ENCODE measurements at places on chromosomes 12 and 14.

DNA sequence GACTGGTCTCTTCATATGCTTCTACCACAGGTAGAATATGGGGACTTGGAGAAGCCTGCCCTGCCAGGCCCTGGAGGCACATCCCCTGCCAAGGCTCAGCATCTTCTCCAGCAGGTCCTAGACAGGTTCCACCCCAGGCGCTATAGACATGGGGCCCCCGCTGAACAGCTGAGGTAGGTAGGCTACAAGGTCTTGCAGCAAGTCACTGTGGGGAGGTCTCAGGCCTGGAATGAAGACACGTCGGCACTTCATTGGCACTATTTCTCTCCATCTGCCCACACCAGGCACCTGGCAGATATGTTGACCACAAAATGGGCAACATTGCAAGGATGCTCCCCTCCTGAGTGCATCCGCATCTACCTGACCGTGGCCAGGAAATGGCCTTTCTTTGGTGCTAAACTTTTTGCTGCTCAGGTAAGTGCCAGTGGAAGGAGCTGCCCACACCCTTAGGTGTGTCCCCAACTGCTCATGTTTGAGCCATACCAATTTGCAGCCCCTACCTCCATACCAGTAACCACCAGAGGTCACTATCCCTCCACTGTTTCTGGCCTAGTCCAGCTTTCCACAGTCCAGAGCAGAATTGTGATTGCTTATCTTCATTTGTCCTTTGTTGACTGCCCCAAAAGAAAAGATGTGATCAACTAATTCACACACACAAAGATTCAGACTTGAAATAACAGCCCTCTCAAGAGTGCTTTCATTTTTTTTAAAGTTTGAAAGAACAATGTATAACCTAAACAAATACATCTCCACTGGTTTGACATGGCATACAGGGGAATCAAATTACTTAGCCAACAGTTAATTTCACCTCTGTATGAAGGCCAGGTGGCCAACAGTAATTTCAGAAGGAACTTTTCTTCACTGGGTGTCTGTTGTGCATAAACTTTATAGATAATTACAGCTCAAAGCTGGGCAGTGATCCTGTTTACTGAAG, 16.1 kb downstream of the PIGH start:
- DNase-seq: peak; percentile 23

GRCh38 chr12:1910468-1910867, 8.0 kb downstream of the CACNA2D4 start:
- no peak for DNase-seq

GRCh38 chr12:52198454-52199215, 6.8 kb upstream of the KRT80 start:
- no peak for DNase-seq

- DNase-seq: no peak
Observed at GRCh38 chr12:27820564-27820963, 40.5 kb upstream of the MANSC4 start.

DNA sequence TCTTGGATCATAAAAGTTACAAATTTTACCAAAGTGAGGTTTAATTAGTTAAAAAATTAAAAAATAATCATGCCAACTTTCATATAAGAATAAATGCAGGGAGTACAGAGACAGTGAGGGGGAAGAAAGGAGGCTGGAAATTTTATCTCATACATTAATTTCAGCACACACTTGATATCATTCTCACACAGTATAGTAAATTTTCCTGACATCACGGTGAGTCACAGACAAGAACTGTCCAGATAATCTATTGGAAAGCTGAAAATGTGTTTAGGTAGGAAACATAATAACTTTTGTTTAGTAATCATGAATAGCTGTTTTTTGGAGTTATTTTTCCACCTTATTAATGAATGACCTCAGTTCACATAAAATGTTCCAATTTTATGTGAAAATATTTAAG, 1204.8 kb downstream of the GALC start:
- no peak for DNase-seq

DNA sequence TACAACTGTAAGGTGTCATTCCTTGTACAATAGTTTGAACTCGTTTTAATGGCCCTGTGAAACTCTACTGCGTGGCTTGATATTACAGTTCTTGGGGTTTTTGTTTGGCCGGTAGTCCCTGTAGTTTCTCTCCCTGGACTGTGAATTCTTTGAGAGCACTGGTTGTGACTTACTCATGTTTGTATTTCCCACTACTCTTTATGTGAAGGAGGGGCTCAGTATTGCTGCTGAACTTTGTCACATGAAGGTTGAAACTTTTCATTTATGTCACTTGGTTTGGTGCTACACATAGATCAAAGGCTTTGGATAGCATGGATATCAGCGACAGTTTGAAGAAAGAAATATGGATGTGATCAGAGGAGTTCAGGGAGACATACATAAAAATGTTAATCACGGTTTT, 1.5 kb upstream of the POU6F1 start:
- DNase-seq: no peak

DNA sequence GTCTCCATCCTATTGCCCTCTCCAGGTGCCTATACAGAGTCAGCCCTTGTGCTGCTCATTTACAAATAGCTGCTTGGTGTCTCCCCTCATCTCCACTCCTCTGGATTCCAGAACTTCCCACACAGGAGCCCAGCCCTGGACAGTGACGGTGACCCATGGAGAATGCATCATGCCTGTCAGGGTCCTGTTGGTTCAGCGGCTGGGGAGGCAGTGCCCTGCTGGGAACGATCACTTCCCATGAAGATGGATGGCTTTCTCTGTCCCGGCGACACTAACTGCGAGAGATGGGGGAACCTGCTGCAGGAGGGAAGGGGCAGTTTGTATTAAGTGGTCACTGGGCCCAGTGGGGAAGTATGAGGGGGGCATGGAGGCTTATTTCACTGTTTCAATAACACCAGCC, 395.0 kb upstream of the TBX3 start:
- no peak for DNase-seq

GRCh38 chr12:56387152-56387736, 24.6 kb upstream of the APOF start:
- DNase-seq: no peak

- no peak for DNase-seq
Observed at GRCh38 chr14:55274751-55275150, 3.5 kb downstream of the FBXO34 start.

DNA sequence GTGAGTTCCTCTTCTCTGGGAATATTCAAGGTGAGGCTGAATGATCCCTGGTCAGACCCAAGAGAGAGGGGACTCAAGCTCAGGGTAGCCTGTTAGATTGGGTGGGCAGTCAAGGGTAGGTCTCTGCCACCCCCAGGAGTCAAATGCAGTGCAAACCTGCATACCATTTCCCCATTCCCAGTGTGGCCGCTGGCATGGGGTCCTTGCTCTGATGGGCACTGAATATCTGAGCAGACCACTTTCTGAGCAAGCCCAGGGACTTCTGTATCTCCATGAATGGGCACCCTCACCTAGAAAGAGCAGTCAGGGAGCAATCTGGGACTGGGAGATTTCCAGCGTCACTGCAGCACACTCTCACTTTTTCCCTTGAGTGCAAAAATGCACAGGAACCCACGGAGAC, 573.7 kb downstream of the BCL11B start:
- no peak for DNase-seq

DNA sequence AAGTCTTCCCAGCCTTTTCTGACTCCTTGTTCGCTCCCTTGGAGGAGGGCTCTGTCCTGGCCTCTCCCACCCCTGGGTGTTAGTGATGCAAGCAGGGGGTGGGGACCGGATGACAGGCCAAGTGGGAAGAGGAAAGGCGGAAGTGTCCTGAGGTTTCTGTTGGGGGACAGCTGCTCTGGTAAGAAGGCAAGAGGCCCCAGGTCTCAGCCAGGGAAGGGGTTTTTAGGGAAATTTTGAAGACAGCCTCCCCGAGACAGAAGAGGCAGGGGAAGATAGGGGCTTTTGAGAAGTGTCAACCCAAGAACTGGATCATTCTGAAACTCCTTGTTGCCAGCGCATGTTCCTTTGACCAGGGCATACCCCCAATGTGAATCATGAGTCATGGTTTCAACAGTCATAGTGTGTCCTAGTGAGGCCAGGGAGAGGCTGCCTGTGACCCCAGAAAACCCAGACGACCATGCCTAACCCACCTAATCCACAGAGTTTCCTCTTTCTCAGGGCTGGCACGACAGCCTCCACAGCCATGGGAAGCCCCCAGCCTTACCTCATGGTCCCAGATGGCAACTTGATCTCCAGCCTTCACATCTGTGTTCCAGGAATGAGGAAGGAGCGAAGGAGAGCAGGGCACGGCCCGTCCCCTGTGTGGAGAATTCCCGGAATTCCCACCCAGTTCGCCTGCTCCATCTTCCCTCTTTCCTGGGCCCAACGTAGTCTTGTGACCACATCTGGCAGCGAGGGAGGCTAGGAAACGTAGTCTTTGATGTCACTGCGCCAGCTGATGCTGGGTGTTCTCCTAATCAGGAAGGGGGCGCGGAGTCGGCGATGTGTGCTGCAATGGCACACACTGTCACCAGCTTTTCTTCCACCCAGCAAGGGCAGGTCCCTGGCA, 4.9 kb upstream of the GPR132 start:
- DNase-seq: no peak

- DNase-seq: peak; percentile 57
Observed at GRCh38 chr12:101697197-101697929, at the start of gene CHPT1. Gene CHPT1, plus strand, starts transcription at chr12:101697640. Its CDS starts 222 bp downstream, at chr12:101697862.

DNA sequence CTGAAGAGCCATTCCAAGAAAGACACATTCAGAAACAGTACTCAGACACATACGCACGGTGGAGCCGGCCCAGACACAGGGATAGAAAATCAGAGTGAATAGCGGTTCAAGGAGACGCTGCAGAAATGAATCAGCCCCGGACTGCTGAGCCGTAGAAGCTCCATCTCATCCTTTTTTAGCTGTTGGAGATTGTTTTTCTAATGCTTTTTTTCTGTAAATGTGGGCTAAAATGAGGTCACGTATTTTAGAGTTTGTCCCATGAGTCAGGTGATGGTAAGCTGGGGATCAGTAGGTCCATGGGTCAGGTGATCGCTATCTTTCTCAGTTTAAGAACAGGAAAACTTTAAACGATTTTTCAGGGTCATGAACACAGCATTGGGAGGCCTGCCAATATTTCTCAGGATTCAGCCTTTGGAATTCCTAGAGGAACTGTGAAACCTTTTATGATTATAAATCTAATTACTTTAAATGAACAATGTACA, 202.4 kb downstream of the ITPR2 start:
- DNase-seq: no peak

DNA sequence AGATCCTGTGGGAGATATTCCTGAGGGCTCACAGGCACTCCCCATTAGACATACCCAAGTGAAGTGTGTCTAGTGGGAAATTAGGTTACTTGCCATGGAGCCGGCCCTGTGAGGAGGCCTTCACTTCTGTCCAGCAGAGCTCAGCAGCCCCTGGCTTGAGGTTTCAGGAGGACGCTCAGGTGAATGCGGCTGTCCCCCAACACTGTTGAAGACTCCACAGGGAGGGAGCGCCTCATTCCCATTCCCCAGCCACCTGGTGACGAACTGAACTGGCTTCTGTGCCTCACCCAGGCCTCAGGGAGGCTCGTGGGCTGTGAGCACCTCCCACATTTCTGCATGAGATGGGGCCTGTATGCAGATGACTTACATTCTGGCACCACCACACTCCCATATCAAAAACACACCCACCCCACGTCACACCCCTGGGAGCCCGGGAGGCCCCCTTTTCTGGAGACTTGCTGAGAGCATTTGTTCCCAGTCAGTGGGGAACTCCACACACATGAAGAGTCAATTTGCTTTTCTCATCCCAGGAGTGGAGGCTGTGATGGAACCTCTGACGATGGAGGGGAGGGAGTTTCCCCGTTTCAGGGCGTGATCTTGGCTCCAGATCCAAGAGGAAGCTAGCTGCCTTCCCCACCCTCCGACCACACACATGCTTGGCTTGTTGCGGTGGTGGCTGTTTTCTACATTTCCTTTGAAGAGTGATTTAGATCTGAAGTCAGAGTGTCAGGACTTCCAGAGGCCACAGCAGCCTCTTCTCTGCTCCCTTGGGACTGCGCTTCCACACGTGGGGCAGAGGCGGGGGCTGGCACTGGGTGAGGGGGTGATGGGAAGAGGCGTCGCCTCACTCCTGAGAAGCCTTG, 120.7 kb downstream of the ADGRD1 start:
- DNase-seq: no peak

DNA sequence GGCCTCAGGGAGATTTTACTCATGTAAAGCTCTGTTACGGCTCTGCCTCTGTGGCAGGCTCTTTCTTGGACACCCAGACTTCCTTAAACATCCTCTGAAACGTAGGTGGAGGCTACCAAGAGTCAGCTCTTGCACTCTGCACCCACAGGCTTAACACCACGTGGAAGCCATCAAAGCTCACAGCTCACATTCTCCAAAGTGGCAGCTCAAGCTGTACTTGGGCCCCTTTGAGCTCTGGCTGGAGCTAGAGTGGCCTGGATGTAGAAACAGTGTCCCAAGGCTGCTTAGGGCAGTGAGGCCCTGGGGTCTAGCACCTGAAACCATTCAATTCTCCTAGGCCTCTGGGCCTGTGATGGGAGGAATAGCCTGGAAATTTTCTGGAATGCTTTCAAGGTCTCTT, 155.3 kb upstream of the CDKN3 start:
- no peak for DNase-seq

DNA sequence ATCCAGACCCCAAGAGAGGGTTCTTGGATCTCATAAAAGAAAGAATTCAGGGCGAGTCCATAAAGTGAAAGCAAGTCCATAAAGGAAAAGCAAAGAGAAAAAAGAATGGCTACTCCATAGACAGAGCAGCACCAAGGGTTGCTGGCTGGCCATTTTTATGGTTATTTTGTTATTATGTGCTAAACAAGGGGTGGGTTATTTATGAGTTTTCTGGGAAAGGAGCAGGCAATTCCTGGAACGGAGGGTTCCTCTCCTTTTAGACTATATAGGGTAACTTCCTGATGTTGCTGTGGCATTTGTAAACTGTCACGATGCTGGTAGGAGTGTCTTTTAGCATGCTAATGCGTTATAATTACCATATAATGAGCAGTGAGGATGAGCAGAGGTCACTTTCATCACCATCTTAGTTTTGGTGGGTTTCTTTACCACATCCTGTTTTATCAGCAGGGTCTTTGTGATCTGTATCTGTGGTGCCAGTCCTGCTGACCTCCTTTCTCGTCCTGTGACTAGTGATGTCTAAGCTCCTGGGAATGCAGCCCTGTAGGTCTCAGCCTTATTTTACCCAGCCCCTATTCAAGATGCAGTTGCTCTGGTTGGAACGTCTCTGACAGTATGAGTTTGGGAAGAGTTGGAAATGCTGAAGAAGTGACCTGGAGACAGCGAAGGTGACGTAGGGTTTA, 100.5 kb downstream of the ZNF664 start:
- no peak for DNase-seq

DNA sequence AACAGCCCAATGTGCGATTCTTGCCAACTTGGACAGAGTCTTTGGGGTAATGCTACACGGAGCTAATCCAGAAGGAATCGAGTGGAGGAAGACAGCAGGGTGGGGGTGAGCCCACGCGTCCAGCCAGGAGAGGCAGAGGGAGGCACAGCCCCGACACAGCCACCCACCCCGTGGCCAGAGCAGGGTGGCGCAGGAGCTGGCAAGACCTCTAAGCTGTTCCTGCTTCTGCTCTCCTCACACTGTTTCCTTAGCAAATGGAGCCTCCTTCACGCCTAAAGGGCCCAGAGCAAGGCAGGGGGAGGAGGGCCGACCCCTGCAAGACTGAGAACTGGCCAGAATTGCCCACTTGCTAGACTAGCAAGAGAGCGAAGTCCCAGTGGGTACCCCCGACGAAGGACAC, 91.5 kb downstream of the FBXL14 start:
- DNase-seq: no peak

DNA sequence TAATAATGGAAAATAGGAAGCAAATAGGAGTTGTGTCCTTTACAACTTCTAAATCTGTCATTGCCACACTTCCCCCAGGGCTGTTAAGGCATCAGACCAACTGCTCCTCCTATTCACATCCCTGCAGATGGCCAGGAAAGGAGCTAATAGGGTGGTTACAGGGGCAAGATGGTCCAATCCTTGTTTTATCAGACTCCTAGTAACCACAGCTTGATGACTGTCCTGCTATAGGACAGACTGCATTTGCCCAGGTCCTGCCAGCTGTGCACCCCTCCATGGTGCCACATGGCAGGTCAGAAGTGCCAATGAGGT, 10.9 kb upstream of the KRT2 start:
- no peak for DNase-seq
